Peyer's patch (tissue), 4 donors: ENCODE measurements at places on chromosomes 2 and 18. TPM values are rescaled to one million over a fixed set of nuclear protein-coding genes. Genes with fewer than 3 reads are reported as not detected.

SGPP2 gene
- 50.3 TPM for total RNA-seq

DSEL gene
- total RNA-seq: 2.3 TPM

CCDC74B gene
- total RNA-seq: not detected

RGPD5 gene
- total RNA-seq: 50.1 TPM

RGPD4 gene
- not detected for total RNA-seq

ELOA2 gene
- total RNA-seq: not detected

FNDC4 gene
- 3.2 TPM for total RNA-seq

PIAS2 gene
- total RNA-seq: 42.1 TPM

HDAC4 gene
- total RNA-seq: 104 TPM

RBKS gene
- 26.1 TPM for total RNA-seq

CCDC150 gene
- 11.7 TPM for total RNA-seq

HOXD12 gene
- not detected for total RNA-seq

SF3B1 gene
- total RNA-seq: 313 TPM

EGR4 gene
- not detected for total RNA-seq

TCF23 gene
- total RNA-seq: not detected

TGFA gene
- 2.5 TPM for total RNA-seq

UPP2 gene
- not detected for total RNA-seq

IL37 gene
- not detected for total RNA-seq

SEPTIN10 gene
- total RNA-seq: 55.2 TPM

VAMP5 gene
- 16.4 TPM for total RNA-seq

ARMC9 gene
- total RNA-seq: 15.7 TPM

GALR1 gene
- total RNA-seq: 0.27 TPM

TSPYL6 gene
- total RNA-seq: not detected

STPG4 gene
- total RNA-seq: 1.7 TPM

REG3A gene
- total RNA-seq: 1,340 TPM

GREB1 gene
- 2.1 TPM for total RNA-seq

B4GALT6 gene
- total RNA-seq: 6.7 TPM

CCDC138 gene
- total RNA-seq: 2.3 TPM

KLHL14 gene
- total RNA-seq: 0.28 TPM

RAPGEF4 gene
- total RNA-seq: 73.4 TPM

PFN4 gene
- not detected for total RNA-seq

SATB2 gene
- total RNA-seq: 62.0 TPM

GCKR gene
- total RNA-seq: not detected

NBEAL1 gene
- 82.4 TPM for total RNA-seq

CHRNG gene
- not detected for total RNA-seq

GKN1 gene
- not detected for total RNA-seq

SERPINB2 gene
- not detected for total RNA-seq
